GM20000 (cell line): ENCODE measurements at places on chromosomes 12 and 14.

DNA sequence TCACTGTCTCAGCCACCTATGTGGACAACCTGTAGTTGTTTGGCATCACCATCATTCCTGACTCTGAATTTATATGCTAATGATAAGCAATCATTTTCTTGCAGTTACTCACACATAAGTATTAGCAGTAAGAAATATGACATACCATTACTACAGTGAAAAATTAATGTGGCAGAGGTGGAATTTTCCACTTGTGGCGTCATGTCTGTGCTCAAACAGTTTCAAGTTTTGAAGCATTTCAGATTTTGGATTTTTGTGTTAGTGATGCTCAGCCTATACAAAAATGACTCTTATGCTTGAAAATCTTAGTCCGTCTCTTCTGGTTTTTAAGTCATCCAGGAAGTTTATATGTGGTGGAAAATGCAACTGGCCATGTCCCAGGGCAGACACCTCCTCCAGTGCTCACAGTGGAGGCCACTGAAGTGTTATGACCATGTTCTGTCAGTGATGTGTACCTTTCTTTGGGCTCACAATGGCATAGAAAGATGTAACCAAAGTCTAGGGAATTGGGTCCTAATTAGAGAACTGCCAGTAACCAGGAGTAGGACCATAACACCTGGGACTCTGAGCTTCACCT, 220.6 kb downstream of the SYT1 start:
- DNase-seq: no peak

DNA sequence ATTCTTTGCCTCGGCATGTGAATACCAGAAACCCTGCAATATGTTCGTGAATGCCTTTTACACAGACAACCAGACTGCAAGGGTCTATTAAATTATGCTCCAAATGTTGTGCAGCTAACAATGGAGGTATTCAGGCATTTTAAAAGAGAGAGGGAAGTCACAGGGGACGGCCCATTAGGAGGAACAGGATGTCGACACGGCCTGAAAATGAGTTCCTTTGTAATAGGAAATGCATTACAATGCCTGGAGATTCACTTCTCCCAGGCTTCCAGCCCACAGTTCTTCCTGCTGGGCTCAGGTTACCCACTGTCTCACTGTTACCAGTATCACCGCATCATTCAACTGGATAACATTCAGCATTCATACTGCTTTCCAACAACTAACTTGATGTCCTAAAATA, 2.5 kb downstream of the DUSP6 start:
- no peak for DNase-seq

GRCh38 chr14:42855085-42855484, 1248.4 kb downstream of the LRFN5 start:
- DNase-seq: no peak

- DNase-seq: no peak
Observed at GRCh38 chr14:46451800-46452199, 199.8 kb downstream of the RPL10L start.

DNA sequence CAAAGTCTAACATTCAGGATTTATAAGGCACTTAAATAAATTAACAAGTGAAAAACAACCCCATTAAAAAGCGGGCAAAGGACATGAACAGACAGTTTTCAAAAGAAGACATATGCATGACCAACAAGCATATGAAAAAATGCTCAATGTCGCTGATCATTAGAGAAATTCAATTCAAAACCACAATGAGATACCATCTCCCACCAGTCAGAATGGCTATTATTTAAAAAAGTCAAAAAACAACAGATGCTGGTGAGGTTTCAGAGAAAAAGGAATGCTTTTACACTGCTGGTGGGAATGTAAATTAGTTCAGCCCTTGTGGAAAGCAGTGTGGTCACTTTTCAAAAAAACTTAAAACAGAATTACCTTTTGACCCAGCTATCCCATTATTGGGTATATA, 60.7 kb upstream of the BDKRB2 start:
- no peak for DNase-seq

DNA sequence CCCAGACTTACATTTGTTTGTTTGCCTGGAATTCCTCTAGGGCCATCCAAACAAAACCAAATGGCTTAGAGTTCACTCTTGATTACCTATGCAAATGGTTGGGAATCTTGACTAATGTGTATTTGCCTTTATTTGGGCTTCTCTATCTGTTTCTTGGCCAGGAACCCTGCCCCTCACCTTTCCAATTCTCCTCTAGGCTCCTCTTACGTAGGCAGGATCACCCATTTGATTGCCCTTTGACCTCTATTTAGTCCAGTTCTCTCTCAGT, 123.0 kb upstream of the DYRK2 start:
- no peak for DNase-seq

DNA sequence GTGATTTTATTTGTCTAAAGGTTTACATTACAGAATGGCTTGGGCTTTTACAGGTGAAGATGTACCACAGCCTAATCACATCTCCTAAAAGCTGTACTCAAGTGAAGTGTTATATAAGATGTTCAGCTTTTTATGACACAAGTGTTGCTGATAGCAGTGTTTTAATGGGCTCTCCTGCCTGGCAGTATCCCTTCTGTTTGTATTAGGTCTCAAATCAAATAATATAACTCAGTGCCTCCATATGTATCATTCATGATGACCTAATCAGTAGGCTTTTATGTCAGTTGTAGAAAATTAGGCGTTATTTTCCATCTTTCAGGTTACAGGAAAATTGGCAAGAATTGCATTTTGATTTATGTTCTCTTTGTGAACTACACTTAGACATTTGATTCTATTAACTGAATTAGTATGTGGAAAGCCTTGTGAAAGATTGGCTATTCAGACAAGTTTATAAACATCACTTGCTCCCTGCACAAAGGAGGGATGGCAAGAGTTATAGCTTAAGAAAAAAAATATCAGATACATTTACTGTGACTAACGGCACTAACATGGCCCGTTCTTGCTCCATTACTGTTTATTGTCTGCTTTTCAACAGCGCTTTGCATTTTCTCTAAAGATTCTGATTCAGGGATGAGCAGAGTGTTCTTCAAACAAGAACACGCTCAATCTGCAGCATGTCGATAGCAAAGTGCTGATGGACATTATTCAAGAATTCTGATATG, 143.7 kb upstream of the DIO2 start:
- no peak for DNase-seq

DNA sequence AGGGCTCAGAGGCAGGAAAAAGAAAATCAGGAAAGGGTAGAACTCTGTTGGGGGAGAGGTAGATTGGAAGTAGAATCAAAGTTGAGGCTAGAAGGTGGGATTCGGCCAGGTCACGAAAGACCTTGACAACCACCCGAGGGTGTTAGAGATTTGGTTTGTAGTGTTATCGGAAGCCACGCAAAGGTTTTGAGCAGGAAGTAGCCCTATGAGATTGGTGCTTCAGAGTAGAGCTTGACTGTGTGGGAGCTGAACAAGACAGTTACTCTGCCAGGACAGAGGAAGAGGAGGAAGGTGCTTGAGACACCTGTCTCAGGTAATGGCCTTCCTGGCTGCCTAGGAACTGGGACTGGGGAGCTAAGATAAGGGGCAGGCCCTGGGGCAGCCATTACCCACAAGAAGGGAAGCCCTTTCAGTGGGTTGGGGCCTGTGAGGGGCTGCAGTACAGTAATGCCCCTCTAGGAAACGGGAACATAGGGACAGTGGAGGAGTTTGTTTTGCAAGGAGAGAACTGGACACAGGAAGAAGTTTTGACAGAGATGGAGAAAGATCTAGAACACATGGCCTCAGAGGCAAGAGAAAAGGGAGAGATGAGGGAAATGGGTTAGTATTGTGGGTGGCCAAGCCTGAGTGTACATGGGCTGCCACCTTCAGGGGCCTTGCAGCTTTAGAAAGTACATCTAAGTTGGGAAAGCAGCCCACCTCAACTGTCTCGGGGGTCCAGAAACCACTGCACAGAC, 73.5 kb downstream of the RIN3 start:
- no peak for DNase-seq

GRCh38 chr12:69388371-69388770, 28.8 kb downstream of the YEATS4 start:
- no peak for DNase-seq

DNA sequence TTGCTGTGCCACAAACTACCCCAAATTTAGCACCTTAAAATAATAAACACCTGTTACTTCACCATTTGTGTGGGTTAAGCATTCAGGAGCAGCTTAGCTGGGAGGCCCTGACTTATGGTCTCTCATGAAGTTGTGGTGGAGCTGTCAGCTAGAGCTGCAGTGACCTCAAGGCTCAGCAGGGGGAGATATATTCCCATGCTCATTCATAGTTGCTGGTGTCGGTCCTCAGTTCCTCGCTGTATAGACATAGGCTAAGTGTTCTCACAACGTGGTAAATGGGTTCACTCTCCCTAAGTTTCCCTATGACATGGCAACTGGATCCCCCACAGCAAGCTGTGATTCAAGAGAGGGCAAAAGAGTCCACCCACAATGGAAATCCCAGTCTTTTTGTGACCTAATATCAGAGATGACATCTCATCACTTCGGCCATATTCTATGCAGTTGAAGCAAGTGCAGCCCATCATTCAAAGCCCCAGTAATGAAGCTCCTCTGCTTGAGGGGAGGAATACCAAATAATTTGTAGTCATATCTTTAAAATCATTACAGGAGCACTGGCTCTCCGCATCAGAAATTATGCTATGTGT, 41.1 kb downstream of the PRB3 start:
- peak; percentile 42 for DNase-seq

DNA sequence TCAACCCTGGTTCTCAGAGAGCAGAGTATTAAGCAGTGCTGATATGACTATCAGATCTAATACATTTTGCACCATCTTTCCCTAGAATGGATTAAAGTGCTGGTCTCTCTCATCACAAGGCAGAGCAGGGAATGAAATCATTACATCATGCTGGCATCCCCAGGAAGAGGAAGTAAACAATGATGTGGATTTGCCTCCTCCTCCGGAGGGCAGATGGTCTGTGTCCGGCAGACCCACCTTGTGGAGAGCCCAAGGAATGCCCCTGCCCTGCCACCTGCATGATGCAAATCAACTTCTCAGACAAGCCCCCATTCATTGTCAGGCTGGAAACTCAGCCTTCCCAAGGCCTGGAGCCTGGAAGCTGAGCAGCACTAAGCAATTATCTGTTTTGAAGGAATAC, 1149.1 kb downstream of the VRK1 start:
- DNase-seq: no peak

DNA sequence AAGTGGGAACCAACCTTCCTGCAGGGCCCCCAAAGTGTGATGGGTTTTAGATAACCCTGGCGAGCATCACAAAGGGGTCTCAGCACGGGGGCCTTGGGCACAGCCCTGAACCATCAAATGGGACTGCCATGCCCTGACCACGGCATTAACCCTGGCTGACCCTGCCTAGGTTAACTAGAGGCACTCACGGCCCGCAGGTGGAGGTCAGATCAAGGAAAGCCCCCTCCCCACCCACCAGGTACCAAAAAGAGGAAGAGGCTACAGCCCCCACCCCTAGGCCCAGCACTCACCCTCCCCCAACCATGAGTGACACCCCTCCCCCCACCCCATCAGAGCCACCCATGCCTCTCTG, 42.5 kb downstream of the CCNK start:
- no peak for DNase-seq

- DNase-seq: no peak
Observed at GRCh38 chr12:19035536-19035935, 94.0 kb upstream of the PLEKHA5 start.

DNA sequence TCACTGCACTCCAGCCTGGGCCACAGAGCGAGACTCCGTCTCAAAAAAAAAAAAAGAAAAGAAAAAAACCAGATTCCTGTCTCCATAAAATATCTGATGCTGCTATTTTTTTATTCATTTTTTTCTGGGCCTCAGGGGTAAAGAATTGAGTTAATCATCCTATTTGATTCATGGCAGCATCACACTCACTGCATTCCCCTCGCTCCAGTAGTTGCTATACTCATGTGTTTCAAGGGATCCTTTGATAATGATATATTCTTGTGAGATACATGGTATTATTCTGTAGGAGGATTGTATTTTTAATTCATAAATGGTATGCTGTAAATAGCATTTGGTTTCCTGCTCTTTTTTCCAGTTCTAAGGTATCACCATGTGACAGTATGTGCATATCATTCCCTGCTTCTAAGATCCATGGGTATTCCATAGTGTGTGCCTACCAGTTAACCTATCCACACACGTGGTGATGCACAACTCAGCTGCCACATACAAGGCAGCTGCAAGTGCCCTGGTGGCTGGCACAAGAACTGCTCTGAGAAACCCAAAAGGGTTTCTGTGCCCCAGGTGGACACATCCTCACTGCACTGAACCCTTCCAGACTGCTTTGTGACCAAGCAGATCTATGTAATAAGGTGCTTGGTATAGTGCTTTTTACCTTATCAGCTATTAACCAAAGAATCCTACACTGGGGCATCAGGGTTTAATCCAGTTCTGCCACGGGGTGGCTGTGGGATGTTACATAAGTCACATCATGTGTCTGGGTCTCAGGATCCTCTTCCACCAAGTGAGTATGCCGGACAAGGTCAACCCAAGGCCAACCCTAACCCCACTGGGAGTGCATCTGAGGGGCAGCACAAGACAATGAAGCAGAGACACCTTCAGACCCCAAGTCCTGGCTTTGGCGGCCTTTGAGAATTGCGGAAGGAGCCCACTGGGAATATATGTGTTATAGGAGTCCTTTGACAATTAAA, 74.6 kb downstream of the ZFP36L1 start:
- no peak for DNase-seq

- DNase-seq: no peak
Observed at GRCh38 chr12:105164068-105164467, 56.5 kb downstream of the WASHC4 start.

GRCh38 chr14:101320396-101320795, 240.9 kb upstream of the DIO3 start:
- DNase-seq: no peak

DNA sequence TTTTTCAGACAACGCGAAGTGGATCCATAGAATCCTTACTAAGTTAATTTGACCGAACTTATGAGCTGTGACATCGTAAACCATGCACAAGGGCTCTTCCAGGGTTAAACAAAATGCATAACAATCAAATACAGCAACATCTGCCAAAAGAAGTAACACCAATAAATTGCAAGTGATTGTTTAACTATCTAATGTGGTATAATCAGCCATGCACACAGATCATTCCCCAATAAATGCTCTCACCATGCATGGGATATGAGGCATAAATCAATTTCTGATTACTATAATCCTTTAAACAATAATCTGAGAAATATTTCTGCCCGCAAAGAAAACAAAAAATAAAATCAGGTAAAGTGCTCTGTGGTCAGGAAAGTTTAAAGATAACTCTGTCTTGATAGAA, 7.7 kb upstream of the PLEKHG7 start:
- no peak for DNase-seq

- no peak for DNase-seq
Observed at GRCh38 chr12:20798554-20798953, 12.0 kb upstream of the SLCO1B3 start.

- DNase-seq: peak; percentile 64
Observed at GRCh38 chr12:128853600-128854197, 421 bp downstream of the GLT1D1 start.

DNA sequence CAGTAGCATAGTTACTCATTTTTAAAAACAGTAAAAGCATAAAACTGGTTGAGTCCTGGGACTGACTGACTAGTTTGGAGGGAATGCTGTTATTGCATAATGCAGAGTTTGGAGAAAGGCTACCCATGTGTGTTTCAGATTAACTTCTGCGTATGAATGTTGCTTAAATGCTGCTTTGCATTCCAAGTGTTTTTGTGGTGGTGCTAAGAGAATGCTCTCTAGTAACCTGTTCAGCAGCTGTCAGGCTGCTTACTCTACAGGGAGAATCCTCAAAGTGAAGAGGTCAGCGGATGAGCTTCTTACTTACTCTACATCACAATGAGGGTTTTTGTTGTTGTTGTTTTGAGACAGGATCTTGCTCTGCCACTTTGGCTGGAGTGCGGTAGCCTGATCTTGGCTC, 4.3 kb downstream of the DLST start:
- DNase-seq: no peak

GRCh38 chr14:32933629-32934072, 5.0 kb upstream of the NPAS3 start:
- DNase-seq: peak; percentile 18

- DNase-seq: no peak
Observed at GRCh38 chr12:109654357-109654756, 59.3 kb upstream of the FAM222A start.
